ENCODE measurements at places on chromosomes 3 and 15.

- DNase-seq = no peak
Observed at GRCh38 chr3:191383124-191383523, 52.8 kb upstream of the UTS2B start.

DNA sequence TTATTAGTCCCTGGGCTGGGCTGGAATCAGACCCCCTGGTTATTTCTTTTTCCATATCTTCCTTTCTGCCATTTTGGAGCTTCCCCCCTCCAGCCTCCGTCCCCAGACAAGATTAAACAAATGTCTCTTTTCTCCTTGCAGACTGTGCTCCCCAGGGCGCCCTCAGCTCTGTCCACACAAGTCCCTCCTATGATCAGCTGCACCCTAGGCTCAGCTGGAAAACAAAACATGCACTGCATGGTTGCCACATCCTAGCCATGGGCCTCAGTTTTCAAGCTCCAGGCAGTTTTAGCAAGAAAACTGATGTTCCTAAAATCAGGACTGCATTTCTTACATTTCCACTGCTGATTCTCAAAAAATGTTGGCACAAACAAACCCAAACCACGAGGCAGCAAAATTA lies 23.5 kb upstream of the RFTN1 start:
- DNase-seq = no peak

GRCh38 chr3:184526088-184526433 lies 35.5 kb upstream of the EPHB3 start:
- peak; percentile 17 for DNase-seq

DNA sequence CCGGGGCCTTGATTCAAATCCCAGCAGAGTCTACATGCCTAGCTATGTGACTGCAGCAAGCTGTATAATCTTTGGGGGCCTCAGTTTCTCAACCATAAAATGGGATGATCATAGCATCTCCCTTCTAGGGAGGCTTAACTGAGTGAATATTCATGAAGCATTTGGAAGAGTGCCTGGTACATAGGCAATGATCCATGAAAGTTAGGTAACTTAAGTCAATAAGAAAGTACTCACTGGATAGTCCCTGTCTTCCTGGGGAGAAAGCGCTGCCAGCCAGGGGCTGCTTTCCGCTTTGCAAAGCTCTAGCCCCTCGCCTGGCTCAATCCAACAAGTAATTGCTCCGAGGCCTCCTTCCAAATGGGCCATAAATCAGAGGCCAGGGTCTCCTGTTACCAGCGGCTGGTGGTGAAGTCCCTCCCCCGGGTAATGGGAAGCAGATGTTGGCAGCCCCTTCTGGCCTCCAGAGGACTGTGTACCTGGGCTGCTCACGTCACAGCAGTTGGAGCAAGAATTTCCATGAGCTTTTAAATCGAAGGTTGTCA lies 521.9 kb upstream of the PROK2 start:
- DNase-seq = no peak
